Regular cardiac myocyte (primary cell): ENCODE measurements at places on chromosomes 1 and 21. TPM values are rescaled to one million over a fixed set of nuclear protein-coding genes. Genes with fewer than 3 reads are reported as not detected.

The CNKSR1 gene
- 0.19 and 0.85 TPM in 2 replicates for total RNA-seq

The VN1R5 gene
- not detected in 2 replicates for total RNA-seq

The CDC20 gene
- 6.8 and 161 TPM in 2 replicates for total RNA-seq

The KIF17 gene
- 1.3 and 5.1 TPM in 2 replicates for total RNA-seq

The TMEM125 gene
- under 0.01 TPM in 1 of 2 replicates, not detected in the other for total RNA-seq

The CD5L gene
- total RNA-seq, result not detected in 2 replicates

The SPATC1L gene
- total RNA-seq, result 2.8 and 3.8 TPM in 2 replicates

The DAB1 gene
- 0.28 TPM in 1 of 2 replicates, not detected in the other for total RNA-seq

The OR2L2 gene
- not detected in 2 replicates for total RNA-seq

The MX1 gene
- 1.9 and 10.7 TPM in 2 replicates for total RNA-seq

The FAM163A gene
- total RNA-seq, result under 0.01 TPM in 1 of 2 replicates, not detected in the other
